Thymus (tissue), 14 donors: ENCODE measurements at places on chromosomes 12 and 14. TPM values are rescaled to one million over a fixed set of nuclear protein-coding genes. Genes with fewer than 3 reads are reported as not detected.

KRT71 gene
- 0.57 TPM for total RNA-seq

DNA sequence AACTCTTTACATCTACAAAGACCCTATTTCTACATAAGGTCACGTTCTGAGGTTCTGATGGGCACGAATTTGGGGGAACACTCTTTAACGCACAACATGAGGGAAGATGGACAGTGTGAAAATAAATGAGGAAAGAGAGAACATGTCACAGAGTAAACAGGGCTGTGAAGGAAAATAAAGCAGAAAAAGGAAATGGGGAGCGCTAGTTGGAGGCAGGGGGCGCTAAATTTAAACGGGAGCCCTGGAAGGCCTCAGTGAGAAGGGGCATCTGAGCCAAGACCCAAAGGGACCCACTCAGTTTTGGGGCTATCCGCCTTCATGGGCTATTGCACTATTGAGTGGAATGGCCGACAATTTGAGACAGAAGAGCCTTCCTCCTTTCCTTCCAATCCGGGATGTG is 50.5 kb downstream of the PLXNC1 start:
- H3K4me3 ChIP-seq, result no peak overlapping the region
- H3K27me3 ChIP-seq, result no peaks in the 10 kb centered on the region
- DNase-seq, result no peak
- H3K36me3 ChIP-seq, result no peaks in the 10 kb centered on the region

GRCh38 chr14:68214431-68214830 is 394.9 kb downstream of the RAD51B start:
- H3K27ac ChIP-seq, result no peak overlapping the region
- H3K36me3 ChIP-seq, result no peaks in the 10 kb centered on the region
- no peak for DNase-seq
- H3K4me1 ChIP-seq, result peaks cover 44% of the 10 kb centered on the region
- no peaks in the 10 kb centered on the region for H3K27me3 ChIP-seq

DNA sequence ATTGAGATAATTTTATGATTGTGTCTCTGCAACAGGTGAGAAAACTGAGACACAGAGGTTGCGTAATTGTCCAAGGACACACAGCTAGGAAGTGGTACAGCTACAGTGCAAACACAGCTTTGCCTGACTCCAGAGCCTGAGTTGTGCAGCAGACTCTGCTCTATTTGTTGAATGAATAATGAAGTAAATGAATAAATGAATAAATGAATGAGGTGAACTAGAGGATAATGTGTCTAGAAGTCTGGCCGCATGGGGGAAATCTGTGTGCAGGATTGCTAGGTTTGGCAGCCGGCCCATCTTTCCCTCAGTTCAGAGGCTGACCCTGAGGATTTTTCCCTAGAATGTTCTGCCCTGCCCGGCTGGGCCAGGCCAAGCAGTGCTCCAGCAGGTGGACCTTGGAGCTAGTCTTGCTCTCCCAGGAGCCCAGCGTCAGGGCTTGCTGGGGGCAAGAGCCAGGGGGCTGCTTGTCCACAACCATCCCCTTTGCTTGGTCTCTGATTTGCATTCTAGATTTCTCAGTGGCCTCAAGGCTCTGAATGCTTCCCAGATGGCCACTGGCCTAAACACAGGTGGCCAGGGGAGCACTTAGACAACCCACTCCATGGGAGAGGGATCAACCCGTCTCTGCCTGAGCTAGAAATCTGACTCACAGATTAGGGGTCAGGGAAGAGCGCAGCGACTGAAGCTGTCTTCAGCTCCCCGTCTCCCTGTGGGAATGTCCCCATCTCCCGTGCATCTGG is 225.2 kb downstream of the C12orf75 start:
- H3K4me3 ChIP-seq, result no peak overlapping the region
- H3K36me3 ChIP-seq, result no peaks in the 10 kb centered on the region
- no peaks in the 10 kb centered on the region for H3K4me1 ChIP-seq
- no peak overlapping the region for H3K27ac ChIP-seq

ESR2 gene
- total RNA-seq, result 0.52 TPM

- no peak for DNase-seq
- H3K36me3 ChIP-seq, result no peaks in the 10 kb centered on the region
- H3K4me3 ChIP-seq, result no peak overlapping the region
- H3K27ac ChIP-seq, result no peak overlapping the region
- peaks cover 5% of the 10 kb centered on the region for H3K4me1 ChIP-seq
These were observed 3.4 kb downstream of the GALNT16 start for GRCh38 chr14:69263364-69263763.

FOXA1 gene
- 0.09 TPM for total RNA-seq

NOVA1 gene
- 0.94 TPM for total RNA-seq

GRCh38 chr12:19507823-19508222 is 68.5 kb downstream of the AEBP2 start:
- H3K27me3 ChIP-seq, result no peaks in the 10 kb centered on the region
- H3K4me3 ChIP-seq, result no peak overlapping the region
- H3K4me1 ChIP-seq, result no peaks in the 10 kb centered on the region
- DNase-seq, result no peak

SMIM41 gene
- total RNA-seq, result 0.42 TPM

DNA sequence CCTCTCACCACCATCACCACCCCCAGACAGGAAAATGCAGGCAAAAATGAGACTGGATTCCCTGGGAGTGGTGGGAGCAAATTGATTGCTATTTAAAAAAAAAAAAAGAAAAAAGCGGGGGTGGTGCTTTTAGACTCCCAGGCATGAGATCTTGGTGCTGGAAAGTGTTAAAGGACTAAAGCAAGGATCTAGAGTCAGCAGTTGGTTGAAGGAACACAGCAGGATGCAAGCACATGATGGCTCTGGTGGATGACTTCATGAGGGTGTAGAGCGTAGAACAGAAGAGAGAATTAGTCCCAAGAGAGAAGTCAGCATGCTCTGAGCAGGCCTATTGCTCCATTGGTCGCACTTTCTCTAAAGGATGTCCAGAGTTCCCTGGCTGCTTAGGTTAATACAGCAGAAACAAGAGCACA is 183.8 kb upstream of the HMGA2 start:
- no peak overlapping the region for H3K27ac ChIP-seq
- H3K4me3 ChIP-seq, result no peak overlapping the region
- no peaks in the 10 kb centered on the region for H3K4me1 ChIP-seq
- H3K36me3 ChIP-seq, result no peaks in the 10 kb centered on the region

GRCh38 chr12:53078425-53079225 is 565 bp downstream of the SPRYD3 start:
- no peak for DNase-seq
- H3K27me3 ChIP-seq, result no peaks in the 10 kb centered on the region

DNA sequence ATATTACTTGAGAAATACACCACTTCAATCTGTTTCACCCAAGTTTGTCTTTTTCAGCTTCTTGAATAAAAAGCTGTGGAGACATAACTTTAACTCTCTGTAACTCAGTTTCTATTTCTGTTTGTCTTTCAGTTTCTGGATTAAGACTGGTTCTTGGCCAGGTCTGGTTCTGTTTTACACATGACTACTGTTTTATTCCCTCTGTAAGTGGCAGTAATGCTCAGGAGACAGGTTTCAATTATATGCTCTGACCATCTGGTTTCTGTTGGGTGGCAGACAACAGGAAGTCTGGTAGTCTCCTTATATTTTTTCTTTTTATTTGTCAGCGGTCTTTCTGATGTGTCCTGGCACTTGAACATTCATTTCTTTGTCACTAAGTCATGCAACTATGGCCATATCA is 102.9 kb downstream of the RPS29 start:
- no peak for DNase-seq
- H3K36me3 ChIP-seq, result no peaks in the 10 kb centered on the region
- H3K27ac ChIP-seq, result no peak overlapping the region

MYO1A gene
- total RNA-seq, result 1.1 TPM

DNA sequence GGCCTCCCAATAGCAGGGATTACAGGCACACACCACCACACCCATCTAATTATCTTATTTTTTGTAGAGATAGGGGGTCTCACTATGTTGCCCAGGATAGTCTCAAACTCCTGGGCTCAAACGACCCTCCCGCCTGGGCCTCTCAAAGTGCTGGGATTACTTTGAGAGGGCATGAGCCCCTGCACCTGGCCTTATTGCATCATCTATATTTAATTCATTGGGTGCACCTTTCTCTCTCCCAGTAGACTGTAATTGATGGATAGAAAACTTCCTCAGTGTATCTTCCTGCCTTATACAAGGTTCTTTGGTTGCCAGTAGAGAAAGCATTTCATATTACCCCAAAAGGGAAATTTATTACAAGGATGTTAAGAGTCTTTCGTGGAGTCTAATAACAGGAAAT is 8.9 kb upstream of the MORN3 start:
- no peaks in the 10 kb centered on the region for H3K36me3 ChIP-seq
- DNase-seq, result no peak
- peaks cover 7% of the 10 kb centered on the region for H3K4me1 ChIP-seq
- no peaks in the 10 kb centered on the region for H3K27me3 ChIP-seq
- H3K27ac ChIP-seq, result no peak overlapping the region

- H3K27ac ChIP-seq, result no peak overlapping the region
- DNase-seq, result no peak
- no peaks in the 10 kb centered on the region for H3K27me3 ChIP-seq
- H3K4me3 ChIP-seq, result no peak overlapping the region
- H3K4me1 ChIP-seq, result peaks cover 3% of the 10 kb centered on the region
These were observed 210.1 kb upstream of the EEA1 start for GRCh38 chr12:93139028-93139665.

DNA sequence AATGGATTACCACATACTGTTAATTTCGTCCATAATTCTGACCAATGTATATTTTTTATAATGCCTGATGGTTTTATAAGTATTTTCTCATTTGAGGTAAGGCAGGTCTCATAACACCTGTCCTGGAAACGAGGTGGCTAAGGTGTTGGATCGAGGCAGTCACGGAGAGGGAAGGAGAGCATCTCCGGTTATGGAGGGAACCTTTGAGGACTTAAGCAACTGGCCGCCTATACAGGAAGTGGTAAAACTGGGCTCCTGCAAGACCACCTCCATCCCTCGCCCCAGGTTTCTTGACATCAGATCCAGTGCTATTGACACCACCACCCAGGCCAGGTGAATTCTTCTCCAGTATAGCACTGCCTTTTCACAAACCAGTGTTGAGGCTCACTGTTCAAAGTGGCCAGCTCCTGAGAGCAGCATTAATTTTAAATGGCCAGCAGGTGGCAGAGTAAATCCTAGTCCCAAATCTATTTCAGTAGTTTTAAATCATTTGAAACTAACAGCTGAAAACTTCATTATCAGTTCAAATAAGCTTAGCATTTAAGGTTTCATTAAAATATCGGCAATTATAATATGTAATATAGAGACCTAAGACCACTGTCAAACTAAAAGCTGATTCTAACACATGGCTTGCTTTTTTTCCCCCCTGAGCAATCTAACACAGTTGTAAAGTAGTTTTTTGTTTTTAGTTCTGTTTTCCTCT is 100.8 kb downstream of the PPM1A start:
- H3K4me1 ChIP-seq, result no peaks in the 10 kb centered on the region
- no peak overlapping the region for H3K27ac ChIP-seq
- DNase-seq, result no peak
- H3K36me3 ChIP-seq, result no peaks in the 10 kb centered on the region
- H3K4me3 ChIP-seq, result no peak overlapping the region
- no peaks in the 10 kb centered on the region for H3K27me3 ChIP-seq

DNA sequence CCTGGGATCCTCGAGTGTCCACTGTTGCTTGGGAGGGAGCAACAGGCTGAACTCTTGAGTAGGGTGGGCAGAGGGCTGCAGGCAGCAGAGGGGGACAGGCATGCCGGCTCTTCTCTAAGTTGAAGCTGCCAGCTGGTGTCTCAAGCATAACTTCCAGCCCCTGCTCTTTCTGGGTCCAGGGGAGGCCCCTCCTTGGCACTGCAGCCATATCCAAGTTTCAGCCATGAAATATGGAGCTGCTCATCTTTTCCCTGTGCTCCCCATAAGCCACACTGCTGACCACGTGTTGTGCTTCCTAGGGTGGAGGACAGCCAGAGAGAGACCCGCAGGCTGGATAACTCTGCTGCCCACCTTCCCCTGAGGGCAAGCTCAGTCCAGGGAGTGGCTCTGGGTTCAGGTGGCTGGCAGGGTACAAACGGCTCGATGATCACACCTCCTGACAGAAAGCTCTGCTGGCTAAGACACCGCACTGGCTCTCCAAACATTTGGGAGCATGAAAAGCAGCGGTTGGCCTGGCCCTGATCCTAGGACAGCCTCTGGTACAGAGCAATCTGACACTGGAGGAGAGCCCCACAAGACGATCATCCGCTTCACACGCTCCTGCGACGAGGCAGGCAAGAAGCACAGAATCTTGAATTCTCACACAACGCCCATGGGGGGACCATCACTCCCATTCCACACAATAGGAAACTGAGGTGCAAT is 79.6 kb downstream of the PITPNM2 start:
- no peaks in the 10 kb centered on the region for H3K27me3 ChIP-seq
- peaks cover 97% of the 10 kb centered on the region for H3K4me1 ChIP-seq
- no peak for DNase-seq
- peak overlapping the region; percentile 68 for H3K27ac ChIP-seq
- H3K36me3 ChIP-seq, result peaks cover 53% of the 10 kb centered on the region
- peak overlapping the region; percentile 67 for H3K4me3 ChIP-seq

- H3K27ac ChIP-seq, result no peak overlapping the region
- H3K27me3 ChIP-seq, result no peaks in the 10 kb centered on the region
- no peak overlapping the region for H3K4me3 ChIP-seq
These were observed 21.1 kb downstream of the FKBP3 start for GRCh38 chr14:45112896-45113781.
